ENCODE measurements at places on chromosomes 6 and 20.

GRCh38 chr6:154661768-154662167, 71.4 kb upstream of the SCAF8 start:
- DNase-seq: no peak

DNA sequence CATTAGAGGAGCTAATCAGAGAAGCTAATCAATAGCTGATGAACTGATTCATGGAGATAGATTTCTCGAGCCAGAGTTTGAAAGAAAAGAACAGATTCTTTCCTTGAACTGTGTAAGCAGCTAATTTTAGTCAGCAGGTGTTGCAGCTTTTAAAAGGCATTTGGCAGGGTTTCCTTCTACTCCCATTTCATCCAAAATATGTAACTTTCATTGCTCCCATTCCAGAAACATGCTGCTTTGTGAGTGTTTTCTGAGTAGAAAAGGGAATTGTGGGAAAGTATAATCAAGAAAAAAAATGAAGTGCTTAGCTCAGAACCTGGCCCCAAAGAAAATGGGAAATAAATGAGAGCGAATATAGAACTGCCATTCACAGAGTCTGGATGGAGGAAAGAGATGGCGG, 20.8 kb downstream of the SLC35F1 start:
- no peak for DNase-seq

- no peak for DNase-seq
Measured at GRCh38 chr6:45614488-45615285, 237.0 kb upstream of the SUPT3H start.

DNA sequence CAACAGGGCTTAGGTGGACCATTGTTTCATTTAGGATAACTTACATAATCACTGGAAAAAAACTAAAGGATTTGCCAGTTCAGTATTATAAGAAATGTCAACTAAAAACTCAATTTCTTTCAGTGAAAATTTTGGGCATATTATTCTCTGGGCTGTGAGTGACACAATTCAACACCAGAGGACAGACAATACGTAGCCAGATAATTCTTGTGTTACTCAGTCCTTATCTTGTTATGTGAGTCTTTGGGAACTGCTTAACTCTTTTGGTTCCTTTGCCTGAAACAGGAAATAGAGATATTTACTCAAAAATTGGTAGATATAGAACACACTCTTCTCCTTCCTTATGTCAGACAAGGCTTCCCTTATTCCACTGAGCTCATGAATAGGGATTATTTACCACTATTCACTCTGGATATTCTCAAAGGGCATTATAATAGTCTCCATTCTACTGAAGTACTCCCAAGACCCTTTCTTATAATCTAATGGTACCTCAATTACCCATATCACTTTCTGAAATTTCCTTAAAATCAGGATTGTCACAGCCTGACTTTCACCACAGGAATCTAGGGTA, 4.9 kb upstream of the BEND6 start:
- no peak for DNase-seq

GRCh38 chr6:40295251-40295950, 291.8 kb downstream of the LRFN2 start:
- DNase-seq: no peak

GRCh38 chr6:80347101-80347500, 240.6 kb downstream of the BCKDHB start:
- no peak for DNase-seq

All from CD4-positive, alpha-beta T cell treated with Interleukin-21 for 1 hour (primary cell).